Large intestine (tissue), 12 donors: ENCODE measurements at places on chromosomes 1 and 21. TPM values are rescaled to one million over a fixed set of nuclear protein-coding genes. Genes with fewer than 3 reads are reported as not detected.
A peak's percentile ranks its signal among the peaks of the same experiment; 100 is the strongest.

Gene LCA5L
- polyA plus RNA-seq: 2.0 TPM

GRCh38 chr1:71706029-71706671 lies 576.2 kb downstream of the NEGR1 start:
- no peaks in the 10 kb centered on the region for H3K27me3 ChIP-seq
- no peaks in the 10 kb centered on the region for H3K36me3 ChIP-seq
- no peak overlapping the region for H3K27ac ChIP-seq
- H3K4me1 ChIP-seq: no peaks in the 10 kb centered on the region

- H3K4me1 ChIP-seq: peaks cover 11% of the 10 kb centered on the region
- DNase-seq: peak; percentile 71
- no peaks in the 10 kb centered on the region for H3K36me3 ChIP-seq
- no peak overlapping the region for H3K27ac ChIP-seq
- peak overlapping the region; percentile 40 for H3K4me3 ChIP-seq
These were observed 569 bp upstream of the DAB1 start for GRCh38 chr1:57424231-57425027.

- no peak overlapping the region for H3K27ac ChIP-seq
- H3K36me3 ChIP-seq: no peaks in the 10 kb centered on the region
These were observed 126.5 kb downstream of the CAPN8 start for GRCh38 chr1:223538981-223539380.

DNA sequence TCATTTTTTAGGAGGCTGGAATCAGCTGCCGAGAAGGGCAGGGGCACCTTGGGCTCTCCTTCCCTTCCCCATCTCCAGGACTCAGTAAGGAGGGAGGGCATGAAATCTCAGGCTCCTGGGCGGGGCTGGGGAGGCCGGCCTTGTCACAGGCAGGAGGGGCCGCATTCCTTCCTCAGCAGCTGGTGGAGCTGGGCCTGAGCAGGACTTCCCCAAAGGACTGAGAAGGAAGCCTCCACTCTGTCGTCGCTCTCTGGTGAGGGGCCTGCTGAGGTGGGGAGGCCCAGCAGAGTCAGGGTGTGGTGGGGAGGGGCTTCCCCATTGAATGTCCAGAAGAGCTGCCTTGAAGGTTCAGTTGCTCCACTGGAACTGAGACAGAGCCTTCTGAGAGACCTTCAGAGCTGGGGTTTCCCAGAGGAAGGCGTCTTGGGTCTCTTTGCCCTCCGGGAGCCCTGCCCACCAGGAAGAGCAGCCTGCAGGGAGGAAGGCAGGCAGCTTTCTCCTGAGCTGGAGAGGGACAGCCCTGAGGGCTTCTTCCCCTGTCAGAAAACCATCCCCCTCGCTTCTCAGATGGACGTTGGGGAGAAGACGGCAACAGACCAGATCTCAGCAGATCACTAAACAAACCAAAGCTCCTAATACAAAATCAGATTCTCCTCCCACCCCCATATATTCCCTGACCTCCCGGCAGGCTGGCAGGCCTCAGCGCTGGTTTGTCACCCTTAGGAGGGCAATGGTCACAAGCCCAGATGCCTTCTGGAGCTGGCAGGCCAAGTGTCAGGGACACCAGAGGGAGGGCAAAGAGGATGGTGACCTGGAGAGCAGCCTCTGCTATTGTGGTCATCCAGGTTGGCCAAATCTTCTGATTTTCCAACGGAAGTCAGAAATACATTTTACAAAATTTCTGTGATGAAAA lies 10.7 kb downstream of the KCNA10 start:
- no peak overlapping the region for H3K4me3 ChIP-seq
- no peaks in the 10 kb centered on the region for H3K27me3 ChIP-seq
- peak; percentile 26 for DNase-seq
- H3K4me1 ChIP-seq: no peaks in the 10 kb centered on the region
- no peak overlapping the region for H3K27ac ChIP-seq

DNA sequence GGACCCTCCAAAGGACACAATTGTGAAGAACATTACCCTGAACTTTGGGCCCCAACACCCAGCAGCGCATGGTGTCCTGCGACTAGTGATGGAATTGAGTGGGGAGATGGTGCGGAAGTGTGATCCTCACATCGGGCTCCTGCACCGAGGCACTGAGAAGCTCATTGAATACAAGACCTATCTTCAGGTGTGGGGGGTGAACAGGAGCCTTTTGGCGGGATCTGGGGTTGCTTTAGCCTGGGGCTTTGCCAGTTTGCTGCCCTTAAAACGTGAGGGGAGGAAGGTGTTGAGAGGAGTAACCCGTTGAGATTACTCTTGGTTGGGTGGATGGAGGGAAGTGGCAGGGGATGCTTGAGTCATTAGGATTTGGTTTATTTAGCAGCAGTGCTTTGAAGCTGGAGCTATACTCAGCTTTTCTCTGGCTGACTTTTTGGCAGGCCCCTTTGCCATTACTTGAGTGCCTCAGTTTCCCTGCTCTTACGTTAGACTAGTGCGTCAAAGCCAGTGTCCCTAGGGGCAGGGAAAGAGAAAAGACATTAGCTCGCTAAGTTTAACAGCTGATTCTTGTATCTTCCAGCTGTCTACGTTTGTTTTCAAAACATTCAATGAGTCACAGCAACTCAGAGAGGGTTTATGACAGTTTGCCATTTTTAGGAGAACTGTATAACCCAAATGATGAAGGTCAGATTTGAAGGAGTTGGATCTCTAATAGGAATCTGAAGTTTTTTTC lies 4.4 kb downstream of the NDUFS2 start:
- no peak overlapping the region for H3K27ac ChIP-seq
- no peak overlapping the region for H3K4me3 ChIP-seq
- no peaks in the 10 kb centered on the region for H3K27me3 ChIP-seq
- H3K36me3 ChIP-seq: peaks cover 60% of the 10 kb centered on the region
- peaks cover 10% of the 10 kb centered on the region for H3K4me1 ChIP-seq

Gene C1orf226
- 17.1 TPM for polyA plus RNA-seq
